ENCODE measurements at places on chromosomes 3 and 15.

DNA sequence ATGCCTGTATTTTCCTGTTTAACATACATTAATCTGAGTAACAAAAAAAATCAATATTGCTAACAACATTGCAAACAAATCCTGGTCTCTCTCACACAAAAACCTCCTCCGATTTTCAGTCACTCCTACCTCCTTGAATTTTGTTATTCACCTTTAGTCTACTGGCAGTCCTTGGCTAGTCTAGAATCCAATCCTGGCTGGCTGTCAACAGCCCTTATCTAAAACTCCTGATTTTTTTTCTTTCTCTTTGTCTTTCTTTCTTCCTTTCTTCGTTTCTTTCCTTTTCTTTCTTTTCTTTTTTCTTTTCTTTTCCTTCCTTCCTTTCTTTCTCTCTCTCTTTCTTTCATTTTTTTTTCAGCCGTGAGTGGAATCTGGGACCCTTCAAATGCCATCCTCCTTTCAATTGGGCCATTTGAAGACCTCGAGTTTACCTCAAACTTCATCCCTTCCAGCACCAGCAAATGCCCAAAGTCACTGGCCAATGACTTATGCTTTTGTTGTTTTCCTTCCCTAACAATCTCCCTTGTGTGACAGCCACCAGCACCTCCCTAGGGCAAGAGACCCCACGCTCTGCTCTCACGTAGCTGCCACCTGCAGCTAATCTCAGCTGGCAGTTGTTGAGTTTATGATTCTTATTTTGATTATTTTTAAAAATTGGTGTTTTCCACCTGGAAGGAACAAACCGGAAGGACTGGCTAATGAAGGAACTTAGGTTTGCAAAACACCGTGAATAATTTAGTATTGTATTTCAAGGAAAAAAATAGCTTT is 6.8 kb upstream of the ONECUT1 start:
- no peak for DNase-seq

DNA sequence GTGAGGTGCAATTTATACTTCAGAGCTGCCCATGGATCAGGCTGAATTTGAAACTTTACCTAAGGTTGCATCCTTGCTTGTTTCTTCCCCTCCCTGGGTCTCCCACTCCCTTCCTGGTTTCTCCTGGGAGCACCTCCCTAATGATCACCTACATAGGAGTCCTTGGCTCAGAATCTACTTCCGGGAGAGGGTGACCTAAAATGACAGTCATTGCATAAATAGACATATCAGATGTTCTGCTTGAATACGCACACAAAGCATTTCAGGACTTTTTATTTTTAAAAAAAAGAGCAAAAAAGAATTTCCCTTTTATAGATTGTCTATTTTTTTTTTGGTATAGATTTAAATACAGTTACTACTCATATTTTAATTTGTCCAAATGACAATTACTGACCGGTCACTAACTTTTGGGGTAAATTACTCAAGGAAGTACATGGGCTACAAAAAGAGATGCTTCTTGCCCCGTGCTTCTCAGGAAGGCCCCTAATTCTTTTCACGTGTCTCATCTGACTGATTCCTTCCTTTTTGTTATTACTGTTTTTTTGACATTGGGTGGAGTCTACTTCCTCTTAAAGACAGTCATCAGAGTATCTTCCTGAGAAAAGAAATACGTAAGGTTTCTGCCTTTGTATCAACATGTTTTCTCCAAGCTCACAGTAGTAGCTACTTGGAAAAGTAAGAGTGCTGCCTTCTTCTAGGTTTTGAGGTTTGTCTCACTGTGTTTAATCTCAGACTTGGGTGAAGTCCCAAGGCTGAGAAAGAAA is 4.9 kb upstream of the MYZAP start:
- no peak for DNase-seq

DNA sequence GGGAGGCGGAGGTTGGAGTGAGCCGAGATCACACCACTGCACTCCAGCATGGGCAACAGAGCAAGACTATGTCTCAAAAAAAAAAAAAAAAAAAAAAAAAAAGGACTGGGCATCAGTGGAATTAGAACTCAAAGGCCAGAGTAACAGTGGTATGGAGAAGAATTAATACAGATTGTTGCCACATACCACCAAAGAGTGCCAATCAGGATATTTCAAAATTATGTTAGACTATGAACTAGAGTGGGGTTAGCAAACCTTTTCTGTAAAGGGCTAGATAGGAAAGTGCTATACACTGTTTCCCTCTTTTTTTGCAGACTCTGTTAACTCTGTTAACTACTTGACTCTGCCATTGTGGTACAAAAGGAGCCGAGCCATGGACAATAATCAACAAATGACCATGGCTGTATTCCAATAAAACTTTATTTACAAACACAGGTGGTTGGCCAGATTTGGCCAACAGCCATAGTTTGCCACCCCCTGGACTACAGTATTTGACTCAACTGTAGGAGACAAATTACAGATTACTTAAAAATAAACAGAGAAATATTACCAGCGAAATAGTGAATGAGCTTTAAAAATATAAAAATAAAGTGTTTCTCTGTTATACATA is 28.6 kb downstream of the DPH3 start:
- DNase-seq: no peak

GRCh38 chr15:57436166-57436565 is 59.9 kb downstream of the CGNL1 start:
- DNase-seq: no peak

- DNase-seq: no peak
Observed at GRCh38 chr3:188706176-188706575, 465.6 kb upstream of the TPRG1 start.

DNA sequence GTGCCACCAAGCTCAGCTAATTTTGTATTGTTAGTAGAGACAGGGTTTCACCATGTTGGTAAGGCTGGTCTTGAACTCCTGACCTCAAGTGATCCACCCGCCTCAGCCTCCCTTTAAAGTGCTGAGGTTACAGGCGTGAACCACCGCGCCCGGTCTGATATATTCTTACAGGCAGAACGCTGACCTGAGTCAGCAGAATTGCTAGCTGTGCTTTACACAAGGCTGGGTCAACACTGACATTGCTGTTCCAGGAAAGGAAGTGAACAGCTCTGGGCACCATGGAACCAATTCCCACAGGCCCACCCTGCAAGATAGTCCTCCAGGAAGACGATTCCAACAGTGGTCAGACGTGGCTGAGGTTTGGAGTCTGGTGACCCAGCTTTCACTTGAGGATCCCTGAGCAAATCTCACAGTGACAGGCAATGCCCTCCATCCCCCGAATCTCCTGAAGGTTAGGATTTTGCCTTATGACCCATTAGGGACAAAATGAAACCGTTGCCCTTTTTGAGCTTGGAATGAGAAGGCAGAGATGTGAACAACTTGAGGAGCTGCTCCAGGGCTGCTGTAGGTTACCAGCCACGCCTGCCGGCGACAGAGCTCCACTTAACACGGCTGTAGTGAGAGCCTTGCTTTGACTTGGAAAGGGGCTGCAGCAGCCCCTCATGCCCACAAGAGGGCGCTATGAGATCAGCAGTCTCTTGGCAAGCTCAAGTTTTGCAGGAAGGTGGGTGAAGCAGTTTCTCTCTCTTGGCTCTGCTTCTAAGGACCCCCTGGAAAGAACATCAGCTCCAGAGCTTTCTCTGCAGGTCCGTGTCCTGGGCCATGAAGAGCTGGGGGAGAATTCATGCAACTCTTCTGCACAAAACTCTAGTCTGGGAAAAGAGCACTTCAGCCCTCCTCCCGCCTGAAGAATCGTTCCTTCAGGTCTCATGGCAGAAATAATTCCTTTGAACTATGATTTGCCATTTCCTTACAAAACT is 74.1 kb downstream of the SENP2 start:
- DNase-seq: peak; percentile 85

- DNase-seq: peak; percentile 26
Observed at GRCh38 chr15:40358471-40359353, 693 bp downstream of the DISP2 start.

All from NCI-H1694 (cell line).